ENCODE measurements at places on chromosomes 5 and 9.

DNA sequence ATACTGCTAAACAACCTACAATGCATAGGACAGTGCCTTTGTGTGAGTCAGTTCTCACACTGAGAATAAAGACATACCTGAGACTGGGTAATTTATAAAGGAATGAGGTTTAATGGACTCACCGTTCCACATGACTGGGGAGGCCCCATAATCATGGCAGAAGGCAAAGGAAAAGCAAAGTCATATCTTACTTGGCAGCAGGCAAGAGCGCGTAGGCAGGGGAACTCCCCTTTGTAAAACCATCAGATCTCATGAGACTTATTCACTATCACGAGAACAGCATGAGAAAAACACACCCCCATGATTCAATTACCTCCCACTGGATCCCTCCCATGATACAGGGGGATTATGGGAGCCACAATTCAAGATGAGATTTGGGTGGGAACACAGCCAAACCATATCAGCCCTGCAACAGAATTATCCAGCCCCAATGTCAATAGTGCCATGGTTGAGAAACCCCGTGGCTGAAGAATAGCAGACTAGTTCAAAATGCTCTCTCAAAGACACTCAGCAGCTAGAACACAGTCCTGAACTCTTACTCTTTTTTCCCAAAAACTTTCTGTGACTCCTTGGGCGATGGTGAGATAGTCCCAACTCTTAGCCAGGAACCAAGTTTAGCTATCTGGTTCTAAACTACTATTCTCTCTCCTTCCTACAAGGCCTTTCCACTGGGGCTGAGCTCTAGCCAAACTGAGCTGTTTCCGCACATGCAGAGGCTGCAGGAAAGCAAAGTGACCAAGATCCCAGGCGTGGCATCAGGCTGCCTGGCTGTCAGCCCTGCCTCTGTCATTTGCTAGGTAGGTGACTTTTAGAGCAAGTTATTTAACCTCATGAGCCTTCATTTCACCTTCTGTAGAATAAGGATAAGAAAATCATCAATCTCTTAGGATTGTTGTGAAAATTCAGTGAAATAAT, 21.7 kb downstream of the FAT2 start:
- DNase-seq, result no peak

DNA sequence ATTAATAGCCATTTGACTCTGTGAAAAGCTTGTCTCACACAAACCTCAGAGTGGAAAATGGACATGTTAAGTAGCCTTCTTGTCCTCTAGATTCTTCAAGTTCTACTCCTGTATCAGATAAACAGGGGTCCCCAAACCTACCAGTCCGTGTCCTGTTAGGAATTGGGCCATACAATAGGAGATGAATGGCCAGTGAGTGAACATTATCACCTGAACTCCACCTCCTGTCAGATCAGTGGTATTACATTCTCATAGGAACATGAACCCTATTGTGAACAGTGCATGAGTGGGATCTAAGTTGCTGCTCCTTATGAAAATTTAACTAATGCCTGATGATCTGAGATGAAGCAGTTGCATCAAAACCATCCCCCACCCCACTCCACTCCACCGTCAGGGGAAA, 136.3 kb downstream of the TMEM232 start:
- DNase-seq, result no peak

- DNase-seq, result no peak
Measured at GRCh38 chr9:133378408-133378962, 2.3 kb downstream of the STKLD1 start.

- no peak for DNase-seq
Measured at GRCh38 chr9:33714989-33715388, 80.4 kb upstream of the PRSS3 start.

GRCh38 chr5:101067429-101067828, 164.3 kb upstream of the ST8SIA4 start:
- DNase-seq, result no peak

DNA sequence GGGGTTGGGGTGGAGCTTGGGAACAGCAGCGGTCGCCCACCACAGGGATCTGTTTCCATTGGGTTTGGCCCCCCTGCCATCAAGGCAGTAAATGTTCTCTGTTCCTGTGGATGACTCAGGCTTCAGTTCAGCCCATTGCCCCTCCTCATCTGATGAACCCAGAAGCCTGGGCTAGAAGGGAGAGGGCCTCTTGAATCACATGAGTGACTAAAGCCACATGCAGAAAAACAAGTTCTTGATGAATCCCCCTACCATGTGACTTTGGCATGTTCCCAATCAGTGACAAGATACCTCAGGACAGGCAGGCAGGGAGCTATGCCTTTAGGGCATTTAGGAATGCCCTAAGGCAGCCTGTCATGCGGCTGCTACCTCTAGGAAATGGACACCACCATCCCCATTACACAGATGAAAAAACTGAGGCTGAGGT, 2.5 kb downstream of the SH3PXD2B start:
- DNase-seq, result no peak

DNA sequence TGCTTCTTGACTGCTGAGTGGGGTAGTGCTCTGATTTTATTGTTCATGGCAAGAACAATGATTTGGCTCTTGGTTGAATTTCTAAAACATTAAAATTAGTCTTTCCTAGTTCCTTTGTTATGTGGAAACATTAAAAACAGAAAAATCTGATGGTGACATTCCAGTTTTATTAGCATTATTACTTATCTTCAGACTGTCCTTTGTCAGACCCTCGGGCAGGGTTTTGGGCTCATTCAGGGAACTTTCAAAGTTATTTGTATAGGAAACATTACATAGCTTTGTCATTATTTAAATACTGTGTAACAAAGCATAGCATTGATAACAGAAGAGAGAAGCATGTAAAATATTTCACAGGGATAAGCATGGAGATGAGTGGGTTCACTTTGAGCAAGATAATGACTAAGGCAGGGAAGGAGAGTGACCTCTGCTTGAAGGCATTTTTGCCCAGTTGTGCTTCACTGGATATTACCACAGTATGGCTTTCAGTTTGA, 119.9 kb downstream of the KDM4C start:
- no peak for DNase-seq

GRCh38 chr9:93708987-93709302, 132.6 kb downstream of the PHF2 start:
- DNase-seq, result no peak

GRCh38 chr9:38017149-38017884, 51.7 kb downstream of the SHB start:
- DNase-seq, result peak; percentile 80

GRCh38 chr5:219460-219863, 1.3 kb downstream of the SDHA start:
- DNase-seq, result no peak

DNA sequence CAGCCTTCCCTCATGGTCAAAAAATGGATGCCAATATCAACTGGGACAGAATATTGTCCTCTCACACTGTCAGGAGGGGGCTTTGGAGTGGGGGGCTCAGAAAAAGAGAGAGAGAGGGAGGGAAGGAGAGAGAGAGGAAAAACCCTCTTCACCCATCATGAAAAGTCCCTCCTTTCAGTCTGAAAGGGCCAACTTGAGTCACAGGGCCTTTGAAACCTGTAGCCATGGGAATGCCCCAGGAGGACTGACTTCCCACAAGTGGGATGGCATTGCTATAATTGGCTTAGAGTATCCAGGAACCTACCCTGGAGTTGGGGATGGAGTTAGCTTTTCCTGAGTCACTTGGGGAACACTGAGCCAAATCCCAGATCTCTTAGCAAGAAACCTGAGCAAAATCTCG, 41.2 kb downstream of the DNAJC21 start:
- DNase-seq, result no peak
